ENCODE measurements at places on chromosomes 7 and 10.
A peak's percentile ranks its signal among the peaks of the same experiment; 100 is the strongest.

DNA sequence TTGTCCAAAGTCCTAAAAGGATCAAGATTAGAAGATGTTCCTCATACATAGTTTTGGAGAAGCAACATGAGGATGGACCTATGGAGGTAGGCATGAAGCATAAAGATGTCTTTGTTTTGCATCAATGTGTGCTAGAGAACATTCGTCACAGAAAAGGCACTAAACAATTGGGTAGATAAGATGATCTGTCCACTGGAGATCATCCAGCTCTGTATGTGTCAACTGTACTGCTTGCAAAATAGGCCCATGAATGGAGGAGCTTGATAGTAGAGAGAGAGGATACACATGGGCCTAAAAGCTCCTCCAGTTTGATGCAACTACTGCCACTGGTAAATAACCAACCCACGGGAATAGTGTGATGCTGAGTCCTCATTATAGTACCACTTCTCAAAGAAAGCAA is 286.4 kb upstream of the HGF start:
- no peak for DNase-seq

DNA sequence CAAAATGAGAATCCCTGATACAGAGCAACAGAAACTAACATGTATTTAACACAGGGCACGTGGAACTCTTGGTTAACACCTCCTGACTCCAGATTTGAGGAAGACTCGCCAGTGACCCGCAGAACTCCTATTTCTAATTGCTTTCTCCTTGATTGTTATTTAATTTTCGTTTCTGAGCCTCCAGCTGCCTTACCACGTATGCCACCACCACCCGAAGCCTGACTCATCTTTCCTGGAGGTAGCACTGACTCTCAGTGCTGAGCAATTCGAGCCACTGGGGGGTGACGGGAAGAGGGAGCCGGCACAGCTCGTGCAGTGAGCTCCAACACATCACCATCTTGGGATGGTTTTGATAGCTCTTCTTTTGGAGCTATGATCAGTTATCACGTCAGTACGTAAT is 273.9 kb upstream of the MGMT start:
- no peak for DNase-seq

DNA sequence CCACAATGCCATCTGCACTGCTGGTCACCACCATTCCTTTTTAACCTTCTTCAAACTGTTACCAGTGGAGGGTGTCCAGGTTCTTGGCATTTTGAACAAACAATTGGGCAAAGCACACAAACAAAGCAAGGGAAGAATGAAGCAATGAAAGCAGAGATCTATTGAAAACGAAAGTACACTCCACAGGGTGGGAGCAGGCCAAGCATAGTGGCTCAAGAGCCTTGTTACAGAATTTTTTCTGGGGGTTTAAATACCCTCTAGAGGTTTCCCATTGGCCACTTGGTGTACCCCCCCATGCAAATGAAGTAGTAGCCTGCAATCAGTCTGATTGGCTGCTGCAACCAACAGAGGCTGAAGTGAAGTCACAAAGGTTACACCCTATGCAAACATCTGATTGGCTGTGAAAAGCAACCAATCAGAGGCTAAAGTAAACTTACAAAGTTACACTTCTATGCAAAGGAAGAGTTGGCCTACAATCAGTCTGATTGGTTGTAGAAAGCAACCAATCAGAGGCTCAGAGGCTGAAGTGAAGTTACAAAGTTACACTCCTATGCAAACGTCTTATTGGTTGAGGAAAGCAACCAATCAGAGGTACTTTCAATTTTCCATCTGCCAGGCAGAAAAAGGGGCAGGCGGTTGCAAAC is 103.2 kb upstream of the WAC start:
- no peak for DNase-seq

DNA sequence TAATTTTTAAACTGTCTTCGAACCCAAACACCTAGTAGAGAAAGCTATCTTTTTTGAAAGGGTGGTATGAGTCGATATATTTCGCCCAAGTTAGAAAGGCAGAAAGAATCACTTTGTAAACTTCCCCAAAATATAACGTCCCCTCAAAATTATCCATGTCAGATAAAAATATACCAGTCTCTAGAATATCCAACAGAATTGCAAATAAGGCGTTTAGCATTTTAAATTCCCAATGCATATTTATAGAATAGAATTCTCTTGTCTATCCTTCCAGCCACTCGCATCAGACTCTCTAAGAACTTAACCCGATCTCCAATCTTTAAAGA is 2.1 kb downstream of the CTBP2 start:
- no peak for DNase-seq

DNA sequence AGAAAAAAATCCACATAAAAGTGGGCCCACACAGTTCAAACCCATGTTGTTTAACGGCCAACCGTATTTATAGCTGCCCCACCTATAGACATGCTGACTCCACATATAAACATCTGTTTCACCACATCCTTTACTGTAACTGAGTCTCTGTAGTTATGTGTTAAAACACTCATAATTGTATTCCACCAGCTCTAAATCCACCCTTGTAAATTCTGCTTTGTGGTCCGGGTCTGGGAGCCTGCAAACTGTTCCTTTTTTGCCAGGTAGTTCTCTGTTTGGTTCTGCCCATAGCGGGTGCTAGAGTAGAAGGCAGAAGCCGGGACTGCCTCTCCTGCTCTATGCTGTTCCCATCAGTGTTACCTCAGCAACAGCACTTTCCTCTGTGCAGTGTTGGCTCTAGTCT is 20.2 kb upstream of the FHIP2A start:
- no peak for DNase-seq

- DNase-seq = no peak
These were observed 7.0 kb downstream of the HOXA4 start for GRCh38 chr7:27123477-27124053.

DNA sequence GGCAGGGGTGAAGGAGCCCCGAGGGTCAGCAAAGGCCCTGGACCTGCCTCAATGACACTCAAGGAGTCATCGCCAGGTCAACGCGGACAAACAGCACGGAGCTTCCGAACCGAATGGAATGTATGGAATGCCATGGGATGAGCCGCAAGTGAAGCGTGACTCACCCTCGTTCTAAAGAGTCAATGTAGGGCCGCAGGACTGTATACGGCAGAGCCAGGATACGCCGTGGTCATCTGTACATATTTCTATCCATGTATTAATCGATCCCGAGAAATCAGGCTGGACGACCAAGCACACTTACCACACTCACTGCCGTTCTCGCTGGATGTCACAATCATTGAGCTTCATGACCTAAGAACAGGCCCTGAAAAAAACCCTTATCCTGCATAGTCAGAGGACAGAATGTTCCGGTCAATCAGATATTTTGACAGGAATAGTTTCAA is 4.3 kb downstream of the SNX8 start:
- DNase-seq = no peak

DNA sequence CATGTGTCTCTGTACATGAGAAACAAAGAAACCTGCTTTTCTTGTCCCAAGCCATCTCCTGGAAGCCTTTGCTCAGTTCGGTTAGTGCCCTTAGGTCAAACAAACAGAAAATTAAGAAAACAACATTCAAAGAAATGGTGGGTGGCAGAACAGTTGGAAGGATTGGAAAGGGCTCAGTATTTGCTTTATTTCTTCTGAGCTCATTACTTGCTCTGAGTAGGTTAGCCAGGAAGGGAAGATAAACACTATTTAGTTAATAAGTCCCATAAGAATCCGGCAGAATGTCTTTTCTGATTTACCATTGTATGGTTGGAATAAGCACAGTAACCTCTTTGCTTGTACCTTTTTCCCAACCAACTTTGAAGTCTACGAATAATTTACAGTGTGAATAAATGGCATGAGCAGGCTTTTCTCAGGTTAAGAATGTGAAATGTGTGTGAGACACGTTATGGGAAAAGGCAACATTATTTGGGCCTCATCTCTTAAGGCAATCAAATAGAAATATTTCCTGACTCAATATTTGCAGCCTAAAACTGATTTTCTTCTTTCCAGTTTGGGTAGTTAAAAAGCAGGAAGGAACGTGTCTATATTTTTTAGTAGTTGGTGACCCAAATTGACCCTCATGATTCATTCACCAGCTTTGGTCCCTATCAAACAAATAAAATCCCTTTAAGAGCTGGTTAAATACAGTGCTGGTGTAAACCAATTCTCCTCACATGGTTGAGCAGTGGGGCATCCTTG is 158.5 kb downstream of the DKK1 start:
- no peak for DNase-seq

GRCh38 chr10:10871352-10871751 is 146.3 kb upstream of the CELF2 start:
- DNase-seq = no peak

GRCh38 chr7:8747338-8747737 is 313.9 kb downstream of the NXPH1 start:
- no peak for DNase-seq

DNA sequence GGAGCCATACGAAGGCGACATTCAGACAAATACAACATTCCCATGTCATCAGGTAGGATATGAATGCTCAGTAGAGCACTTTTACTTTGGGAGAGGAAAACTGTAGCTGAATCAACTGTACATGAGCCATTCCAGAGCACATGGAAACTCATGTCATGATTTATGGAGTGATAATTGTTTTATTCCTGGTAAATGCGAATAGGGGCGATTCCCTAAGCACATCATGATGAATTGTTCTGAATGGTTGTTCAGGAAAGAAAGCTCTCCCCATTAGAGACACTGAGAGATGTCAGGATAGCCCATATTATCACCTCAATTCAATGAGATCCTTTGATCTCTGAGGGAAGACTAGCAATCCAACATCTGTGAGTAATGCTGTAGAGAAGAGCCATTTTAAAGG is 243.6 kb downstream of the FOXP2 start:
- DNase-seq = no peak

GRCh38 chr7:90592033-90592432 is 4.1 kb upstream of the CDK14 start:
- DNase-seq = no peak

DNA sequence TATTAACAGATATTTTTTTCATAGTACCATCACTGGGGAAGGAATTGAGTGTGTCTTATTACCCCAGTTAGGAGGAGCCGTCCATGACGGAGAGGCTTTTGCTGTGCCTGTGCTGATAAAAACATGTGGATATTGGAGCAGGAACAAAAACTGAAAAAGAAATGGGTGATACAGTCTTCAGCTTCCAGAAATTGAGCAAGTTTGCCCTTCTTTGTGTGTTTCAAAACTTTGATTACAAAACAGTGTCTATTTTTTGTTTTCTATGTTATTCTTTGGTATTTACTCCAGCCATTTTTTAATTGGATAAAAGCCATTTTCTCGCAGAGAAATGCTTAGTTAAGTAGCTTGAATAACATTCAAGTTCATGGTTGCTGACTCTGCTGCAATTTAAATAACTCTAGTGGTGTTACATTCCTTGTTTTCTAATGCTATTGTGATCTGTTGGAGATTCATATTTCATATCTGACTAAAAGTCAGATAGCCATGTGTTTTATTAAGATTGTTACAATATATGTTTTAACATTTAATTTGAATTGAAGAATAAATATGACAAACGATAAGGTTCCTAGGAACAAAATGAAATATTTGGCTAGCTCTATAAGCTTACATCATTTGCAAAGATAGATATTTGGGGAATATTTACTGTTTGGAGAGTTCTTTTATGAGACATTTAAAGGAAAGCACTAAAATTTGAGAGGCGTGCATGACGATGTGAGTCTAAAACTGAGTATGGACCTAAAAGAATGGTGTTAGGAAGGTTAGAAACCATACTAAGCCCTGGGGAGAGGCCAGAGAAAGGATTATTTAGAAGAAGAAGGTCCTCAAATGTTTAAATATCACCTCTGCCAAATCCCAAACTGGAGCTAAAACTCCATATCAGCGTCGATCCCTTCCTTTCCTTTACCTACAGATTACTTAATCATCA is 747.3 kb upstream of the CELF2 start:
- no peak for DNase-seq

- no peak for DNase-seq
These were observed 1.2 kb downstream of the FGF8 start for GRCh38 chr10:101774589-101775272.

- peak; percentile 90 for DNase-seq
These were observed 521.0 kb downstream of the KIF20B start for GRCh38 chr10:90222372-90222771.

DNA sequence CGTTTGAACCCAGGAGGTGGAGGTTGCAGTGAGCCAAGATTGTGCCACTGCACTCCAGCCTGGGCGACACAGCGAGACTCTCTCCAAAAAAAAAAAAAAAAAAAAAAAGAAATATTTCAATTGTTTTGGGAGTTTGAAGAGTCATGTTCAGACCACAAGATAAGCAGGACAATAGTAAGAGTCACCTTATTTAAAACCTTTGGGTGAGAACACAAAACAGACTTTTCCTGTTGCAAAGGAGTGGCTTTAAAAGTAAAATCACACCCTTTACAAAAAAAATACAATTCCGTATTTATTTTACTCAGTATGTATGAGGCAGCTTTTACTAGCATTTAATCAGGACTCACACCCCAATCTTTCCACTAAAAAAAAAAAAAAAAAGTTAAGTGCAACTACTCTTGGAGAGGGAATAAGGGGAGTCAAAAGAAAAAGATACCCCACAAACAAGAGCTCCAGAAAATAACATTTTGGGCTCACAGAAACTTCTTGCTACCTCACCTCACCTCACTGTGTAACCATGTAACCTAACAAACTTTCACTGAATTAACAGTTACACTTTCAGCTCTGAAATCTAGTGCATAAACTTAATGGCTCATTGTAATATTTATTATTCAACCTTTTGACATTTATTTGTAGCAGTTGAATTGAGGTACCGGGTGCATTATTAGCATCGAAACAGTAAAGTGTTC is 11.2 kb downstream of the SKIDA1 start:
- DNase-seq = no peak

Data from fibroblast of skin of left quadriceps (primary cell).